ENCODE measurements at places on chromosomes 11 and 22.

DNA sequence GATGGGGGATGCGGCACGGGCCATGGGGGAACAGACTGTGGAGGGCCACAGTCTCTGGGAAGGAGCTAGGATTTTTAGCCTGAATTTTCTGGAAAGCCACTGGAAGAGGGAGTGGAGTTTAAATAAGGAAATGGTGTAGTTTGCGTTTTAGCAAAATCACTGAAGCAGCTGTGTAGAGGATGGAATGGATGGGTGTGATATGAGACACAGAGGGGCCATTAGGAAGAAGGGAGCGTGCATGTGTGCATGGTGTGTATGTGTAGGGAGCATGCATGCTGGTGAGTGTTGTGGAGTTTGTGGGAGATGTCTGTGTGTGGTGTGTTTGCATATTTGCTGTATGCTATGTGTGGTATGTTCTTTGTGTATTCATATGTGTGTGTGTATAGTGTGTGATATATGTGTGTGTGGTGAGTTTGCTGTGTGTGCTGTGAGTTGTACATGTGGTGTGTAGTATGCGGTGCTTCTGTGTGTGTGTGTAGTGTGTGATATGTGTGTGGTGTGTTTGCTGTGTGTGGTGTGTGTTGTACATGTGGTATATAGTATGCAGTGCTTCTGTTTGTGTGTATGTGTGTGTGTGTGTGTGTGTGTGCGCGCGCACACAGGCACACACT lies 67.6 kb downstream of the FBXO7 start:
- DNase-seq: no peak

- DNase-seq: no peak
Observed at GRCh38 chr11:6319001-6319703, 1.1 kb downstream of the CAVIN3 start.

- DNase-seq: peak; percentile 78
Observed at GRCh38 chr11:45834298-45834756, 12.9 kb upstream of the CRY2 start.

GRCh38 chr11:33669598-33670249 lies 30.9 kb downstream of the C11orf91 start:
- no peak for DNase-seq

DNA sequence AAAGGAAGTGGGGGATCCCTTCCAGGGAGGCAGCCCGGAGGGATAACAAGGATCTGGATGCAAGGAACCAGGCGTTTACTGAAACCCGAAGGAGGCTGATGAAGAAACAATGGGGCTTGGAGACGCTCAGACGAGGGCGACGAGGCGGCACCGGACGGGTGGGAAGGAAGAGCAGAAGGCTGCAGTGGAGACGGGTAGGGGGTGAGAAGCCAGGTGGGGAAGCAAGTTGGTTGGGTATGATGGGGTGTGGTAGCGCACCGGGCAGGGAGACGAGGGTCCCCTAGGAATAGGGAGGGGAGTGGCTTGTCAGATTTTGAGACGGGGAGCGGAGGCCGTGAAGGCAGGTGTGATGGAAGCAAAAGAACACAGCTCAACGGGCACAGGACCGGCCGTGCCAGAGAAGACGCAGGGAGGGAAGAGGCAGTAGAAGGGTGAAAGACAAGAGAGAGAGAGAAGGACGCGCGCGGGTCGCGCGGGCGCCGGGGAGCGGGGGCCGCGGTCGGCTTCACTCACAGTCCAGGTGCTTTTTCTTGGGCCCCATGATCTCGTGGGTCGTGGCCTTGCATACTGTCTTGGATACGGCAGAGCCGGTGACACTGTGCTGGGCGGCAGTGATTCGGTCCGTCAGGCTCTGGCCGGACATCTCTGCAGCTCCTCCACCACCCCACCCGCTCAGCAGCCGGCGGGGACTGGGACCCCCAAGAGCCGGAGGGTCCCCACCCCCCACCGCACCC lies 579 bp downstream of the PICALM start:
- peak; percentile 47 for DNase-seq

DNA sequence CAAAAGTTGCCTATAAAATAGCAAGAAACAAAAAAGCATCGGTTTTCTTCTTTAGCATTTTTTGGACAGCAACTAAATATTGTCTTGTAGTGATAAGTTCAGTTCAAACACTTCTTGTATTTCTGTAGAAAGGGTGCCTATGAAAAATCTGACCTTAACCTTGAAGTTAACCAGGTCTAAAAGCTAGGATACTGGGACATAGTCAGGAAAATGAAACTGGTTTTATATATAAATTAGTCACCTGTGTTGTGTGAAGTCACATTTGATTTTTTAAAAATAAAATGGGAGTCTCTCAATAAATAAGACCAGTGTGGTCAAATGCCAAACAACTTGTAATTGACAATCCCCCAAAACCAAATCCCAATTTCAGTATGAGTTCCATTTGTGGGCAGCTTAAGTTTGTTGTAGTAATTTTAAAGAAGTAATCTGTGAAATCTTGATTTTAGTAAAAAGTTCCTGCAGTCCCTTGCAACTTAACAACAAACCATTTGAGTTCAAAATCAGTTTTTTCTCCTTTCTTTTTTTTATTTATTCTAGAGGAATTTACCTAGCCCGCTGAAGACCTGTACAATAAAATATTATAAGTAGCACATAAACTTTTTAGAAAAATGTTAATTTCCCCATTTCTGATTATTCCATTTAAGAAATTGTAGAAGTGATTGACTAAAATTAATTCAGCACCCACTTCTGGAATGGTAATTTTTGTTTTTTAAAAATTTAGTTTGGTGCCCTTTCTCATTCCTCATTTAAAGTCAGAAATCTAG lies 84.5 kb upstream of the PPARA start:
- DNase-seq: no peak

All from activated CD4-positive, alpha-beta T cell treated with anti-CD3 and anti-CD28 coated beads, Interleukin-2, Interleukin-4, amounts not matched to agents 100 ng/mL and 50 ng/mL, durations not matched to agents 16 hours and 8 hours (primary cell).